Lower lobe of right lung (tissue), 2 donors: ENCODE measurements at places on chromosomes 11 and 22. TPM values are rescaled to one million over a fixed set of nuclear protein-coding genes. Genes with fewer than 3 reads are reported as not detected.

FBLN1 gene
- total RNA-seq = 307 TPM

SLC17A6 gene
- not detected for total RNA-seq

PPP6R2 gene
- total RNA-seq = 52.5 TPM

P2RY2 gene
- total RNA-seq = 6.5 TPM

RIBC2 gene
- 2.6 TPM for total RNA-seq

GPHA2 gene
- not detected for total RNA-seq

TUB gene
- 5.2 TPM for total RNA-seq

MMP7 gene
- 7.1 TPM for total RNA-seq

MPPED2 gene
- 1.5 TPM for total RNA-seq

AIFM3 gene
- 12.3 TPM for total RNA-seq

KCNE3 gene
- 34.9 TPM for total RNA-seq

ALG9 gene
- total RNA-seq = 25.5 TPM

SCN3B gene
- total RNA-seq = 3.2 TPM

CAPRIN1 gene
- 187 TPM for total RNA-seq

SGSM1 gene
- total RNA-seq = 2.9 TPM

JAML gene
- 163 TPM for total RNA-seq

GTSE1 gene
- total RNA-seq = 1.4 TPM
